ENCODE measurements at places on chromosomes 2 and 18.

DNA sequence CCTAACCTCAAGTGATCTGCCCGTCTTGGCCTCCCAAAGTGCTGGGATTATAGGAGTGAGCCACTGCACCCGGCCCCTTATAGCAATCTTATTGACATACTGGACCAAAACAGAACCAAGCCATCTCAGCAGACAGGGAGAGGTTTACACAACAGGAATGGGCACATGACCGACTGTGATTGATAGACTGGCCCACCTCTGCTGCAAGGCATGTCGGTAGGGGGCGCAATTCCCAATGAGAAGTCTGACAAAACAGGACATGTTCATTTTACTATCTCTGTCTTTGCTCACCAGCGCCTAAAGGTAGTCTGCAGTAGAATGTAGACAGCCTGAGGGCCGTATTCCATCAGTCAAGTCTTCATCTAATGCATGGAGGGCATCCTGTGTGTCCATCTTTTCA lies 2.0 kb downstream of the LYPD6B start:
- peak; percentile 27 for DNase-seq

DNA sequence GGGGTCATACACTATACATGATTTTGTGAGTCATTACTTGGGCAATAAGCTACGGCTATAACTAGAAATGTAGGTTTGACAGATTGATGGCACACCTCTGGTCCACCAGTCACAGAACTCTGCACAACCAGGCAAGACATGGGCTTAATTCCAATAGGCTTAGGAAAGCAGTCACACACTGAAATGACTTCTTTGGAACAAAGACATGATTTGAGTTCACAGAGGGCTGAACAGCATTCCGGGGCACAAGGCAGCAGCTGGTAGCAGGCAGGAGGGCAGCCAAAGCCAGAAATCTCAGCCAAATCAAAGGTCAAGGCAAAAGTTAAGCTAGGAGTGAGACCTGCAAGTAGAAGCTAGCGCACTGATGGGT lies 27.4 kb downstream of the FABP1 start:
- no peak for DNase-seq

GRCh38 chr2:167761465-167762136 lies 485.8 kb downstream of the STK39 start:
- no peak for DNase-seq

DNA sequence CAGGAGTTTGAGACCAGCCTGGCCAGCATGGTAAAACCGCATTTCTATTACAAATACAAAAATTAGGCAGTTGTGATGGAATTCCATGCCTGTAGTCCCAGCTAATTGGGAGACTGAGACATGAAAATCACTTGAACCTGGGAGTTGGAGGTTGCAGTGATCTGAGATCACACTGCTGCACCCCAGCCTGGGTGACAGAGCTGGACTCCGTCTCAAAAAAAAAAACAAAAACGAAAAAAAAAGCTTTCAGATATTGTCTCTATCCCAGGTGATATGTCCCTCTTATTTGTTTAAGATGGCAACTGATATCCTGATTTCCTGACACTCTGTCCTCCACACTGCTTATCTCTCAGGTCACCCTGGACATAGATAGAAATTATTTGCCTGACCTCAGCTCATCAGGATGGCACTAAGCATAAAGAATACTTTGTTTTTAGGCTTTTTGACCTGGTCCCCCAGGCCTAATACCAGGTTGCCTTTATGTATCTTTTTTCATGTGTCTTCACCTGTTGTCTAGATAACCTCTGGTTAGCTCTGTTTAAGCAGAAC lies 295.2 kb upstream of the KCNJ3 start:
- no peak for DNase-seq

DNA sequence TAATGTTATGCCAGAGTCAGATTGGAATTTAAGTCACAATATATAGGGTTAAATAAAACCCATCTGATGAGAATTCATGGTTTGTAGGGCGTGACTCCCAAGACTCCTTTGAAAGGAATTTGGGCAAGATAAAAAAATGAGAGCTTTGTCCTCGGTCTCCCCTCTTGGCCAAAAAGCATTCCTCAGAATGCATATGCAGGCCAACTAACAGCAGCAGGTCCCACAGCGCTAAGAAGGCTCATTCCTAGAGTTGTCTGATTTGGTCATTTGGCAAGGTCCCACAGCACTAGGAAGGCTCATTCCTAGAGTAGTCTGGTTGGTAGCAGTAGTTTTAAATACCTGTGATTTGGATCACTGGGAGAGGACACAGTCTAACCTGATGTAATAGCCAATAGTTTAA lies 106.3 kb upstream of the B3GNT2 start:
- DNase-seq: no peak

DNA sequence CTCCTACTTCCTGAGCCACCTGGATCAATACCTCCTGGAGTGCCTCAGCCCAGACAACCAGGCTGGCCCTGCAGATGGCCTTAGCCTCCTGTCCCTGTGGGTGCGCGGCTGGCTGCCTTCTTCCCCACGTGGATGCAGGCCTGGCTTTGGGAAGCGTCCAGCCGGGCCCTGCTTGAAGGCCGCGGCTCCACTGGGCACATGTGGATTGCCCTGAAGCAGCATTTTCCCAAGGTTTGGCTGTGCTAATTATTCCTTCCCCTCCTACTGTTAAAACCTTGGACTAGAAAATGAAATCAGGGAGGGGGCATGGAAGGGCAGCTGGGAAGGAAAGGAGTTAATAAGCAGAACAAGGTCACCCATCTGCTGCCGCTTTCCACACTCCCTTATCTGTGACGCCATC lies 143.0 kb upstream of the GATA6 start:
- DNase-seq: no peak

- no peak for DNase-seq
Observed at GRCh38 chr2:181354626-181355025, 102.6 kb upstream of the ITGA4 start.

DNA sequence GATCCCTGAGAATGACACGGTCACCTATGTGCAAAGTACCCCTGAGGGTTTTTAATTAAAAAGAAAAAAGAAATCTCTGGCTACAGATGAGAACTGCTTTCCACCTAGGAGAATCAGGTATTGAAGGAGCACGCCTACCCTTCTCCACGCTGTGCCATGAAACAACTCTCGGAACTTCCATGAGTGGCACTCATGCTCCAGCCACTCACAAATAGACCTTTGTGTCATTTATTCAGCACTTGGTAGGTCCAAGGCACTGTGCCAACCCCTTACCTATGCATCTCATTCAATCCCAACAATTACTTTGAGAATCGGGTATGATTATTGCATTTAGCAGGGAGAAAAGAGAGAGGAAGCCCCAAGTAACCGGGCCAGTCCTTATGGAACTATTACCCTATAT lies 44.9 kb upstream of the TTC39C start:
- DNase-seq: no peak

DNA sequence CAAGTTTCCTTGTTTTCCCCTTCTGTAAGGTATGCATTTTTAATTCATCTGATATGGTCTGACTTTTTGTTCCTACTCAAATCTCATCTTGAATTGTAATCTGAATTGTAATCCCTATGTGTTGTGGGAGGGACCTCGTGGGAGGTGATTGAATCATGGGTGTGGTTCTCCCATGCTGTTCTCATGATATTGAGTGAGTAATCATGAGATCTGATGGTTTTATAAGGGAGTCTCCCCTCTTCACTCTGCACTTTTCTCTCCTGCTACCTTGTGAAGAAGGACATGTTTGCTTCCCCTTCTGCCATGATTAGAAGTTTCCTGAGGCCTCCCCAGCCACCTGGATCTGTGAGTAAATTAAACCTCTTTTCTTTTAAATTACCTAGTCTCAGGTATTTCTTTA lies 476.1 kb downstream of the LPIN1 start:
- DNase-seq: no peak

DNA sequence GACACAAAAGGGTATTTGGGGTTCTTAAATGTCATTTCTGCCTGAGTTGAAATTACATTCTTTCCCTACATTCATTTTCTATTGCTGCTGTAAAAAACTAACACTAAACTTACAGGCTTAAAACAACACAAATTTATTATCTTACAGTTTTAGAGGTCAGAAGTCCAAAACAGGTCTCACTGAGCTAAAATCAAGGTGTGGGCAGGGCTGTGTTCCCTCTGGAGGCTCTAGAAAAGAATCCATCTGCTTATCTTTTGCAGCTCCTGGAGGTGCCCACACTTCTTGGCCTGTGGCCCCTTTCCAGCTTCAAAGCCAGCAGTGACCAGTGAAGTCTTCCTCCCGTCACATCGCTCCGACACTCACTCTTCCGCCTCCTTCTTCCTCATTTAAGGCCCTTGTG lies 23.2 kb upstream of the SLC1A4 start:
- no peak for DNase-seq

- no peak for DNase-seq
Observed at GRCh38 chr18:48137374-48138081, 207.1 kb upstream of the SMAD2 start.

DNA sequence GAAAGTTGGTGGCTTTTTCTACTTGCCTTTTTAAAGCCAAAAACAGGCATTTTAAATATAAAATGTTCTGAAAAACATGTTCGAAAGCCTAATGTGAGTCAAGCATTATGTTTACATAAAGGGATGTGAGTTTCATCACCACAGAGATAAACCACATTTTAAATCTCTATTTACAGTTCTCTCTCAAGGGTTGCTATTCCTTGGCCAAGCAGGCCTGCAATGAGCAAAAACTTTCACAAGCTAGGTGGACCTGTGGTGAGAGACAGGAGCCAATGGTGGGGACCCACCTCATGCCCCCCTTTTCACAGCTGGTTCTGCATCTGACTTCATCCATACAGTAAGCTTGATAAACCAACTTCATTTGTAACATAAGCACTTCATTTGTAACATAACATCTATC lies 65.1 kb downstream of the CUL3 start:
- DNase-seq: no peak

DNA sequence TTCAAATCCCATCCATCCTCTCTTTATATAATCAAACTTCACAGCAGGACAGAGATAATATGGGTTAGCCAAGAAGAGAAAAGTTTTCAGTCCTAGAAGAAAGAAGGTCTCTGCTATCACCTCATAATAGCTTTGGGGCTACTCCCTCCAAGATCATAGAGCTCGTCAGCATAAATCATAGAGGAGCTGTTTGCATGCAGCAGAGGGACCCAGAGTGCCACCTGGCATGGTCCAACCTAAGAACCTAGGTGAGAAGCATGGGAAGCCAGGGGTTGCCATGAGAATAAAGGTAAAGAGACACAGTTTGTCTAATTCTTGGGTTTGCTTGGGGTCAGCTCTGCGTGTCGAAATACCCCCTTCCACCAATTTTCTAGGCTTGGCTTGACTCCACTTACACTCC lies 87.1 kb upstream of the CYP1B1 start:
- no peak for DNase-seq

DNA sequence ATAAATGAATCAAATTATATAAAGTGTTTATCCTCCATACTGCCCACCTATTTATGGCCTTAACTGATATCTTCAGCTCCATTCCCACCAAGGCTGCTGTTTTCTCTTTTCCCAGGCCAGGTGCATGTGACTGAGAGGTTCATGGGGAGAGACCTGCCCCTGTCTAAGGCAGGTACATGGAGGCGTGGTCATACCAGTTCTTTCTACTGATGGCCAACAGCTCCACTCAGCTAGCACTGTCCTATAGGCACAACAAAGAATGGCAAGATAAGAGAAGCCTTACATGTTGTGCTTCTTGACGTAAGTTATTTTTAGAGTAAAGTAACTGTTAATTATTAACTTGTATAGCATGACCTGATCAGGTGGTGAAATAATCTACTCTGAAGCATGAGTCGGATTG lies 16.8 kb downstream of the AKAIN1 start:
- DNase-seq: no peak

Measured in activated T-cell treated with anti-CD3 and anti-CD28 coated beads for 24 hours (primary cell).